SK-N-SH (cell line): ENCODE measurements at places on chromosomes 5 and 9.
A peak's percentile ranks its signal among the peaks of the same experiment; 100 is the strongest.

- no peak for DNase-seq
These were observed 59.0 kb downstream of the UNC13B start for GRCh38 chr9:35220659-35221338.

- DNase-seq, result no peak
These were observed 285.1 kb downstream of the DNAH5 start for GRCh38 chr5:13659391-13659790.

- DNase-seq, result no peak
These were observed 74.4 kb downstream of the TRIO start for GRCh38 chr5:14217587-14217986.

DNA sequence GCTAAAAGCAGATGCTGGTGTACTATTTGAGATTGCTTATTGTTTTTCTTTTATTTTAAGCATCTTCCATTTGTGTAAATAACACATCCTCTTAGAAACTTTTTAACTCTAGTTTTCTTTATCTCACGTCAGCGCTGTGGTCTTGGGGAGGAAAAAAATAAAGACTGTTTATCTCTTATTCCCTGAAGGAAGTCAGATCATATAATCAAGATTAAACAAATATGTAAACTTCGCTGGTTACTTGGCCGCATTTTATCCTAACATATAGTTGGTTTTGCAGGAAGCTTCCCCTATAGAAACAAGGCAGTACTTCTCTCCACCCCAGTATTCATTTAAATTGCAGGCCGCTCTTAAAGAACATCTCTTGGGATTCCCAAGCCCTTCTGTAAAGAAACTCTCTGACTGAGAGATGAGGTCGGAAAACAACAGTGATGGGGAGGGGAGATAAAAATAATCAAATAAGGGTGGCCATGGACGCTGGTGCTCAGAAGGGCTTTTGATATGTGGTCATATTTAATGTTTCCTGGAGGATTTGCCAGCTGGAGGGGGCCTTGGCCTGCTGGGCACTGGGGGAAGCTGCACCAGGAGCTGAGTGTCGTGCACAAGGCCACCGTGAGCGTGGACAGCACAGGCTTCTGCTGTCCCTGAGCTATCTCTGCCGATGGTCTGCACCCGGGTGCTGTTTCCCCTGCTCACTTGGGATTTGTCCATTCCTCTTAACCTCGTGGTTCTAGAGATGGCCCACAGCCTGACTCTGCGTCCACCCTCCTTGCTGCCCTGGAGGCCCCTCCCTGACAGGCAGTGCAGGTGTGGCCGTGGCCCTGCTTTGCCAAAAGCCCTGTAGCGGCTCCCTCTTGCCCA, 23.8 kb downstream of the NEURL1B start:
- DNase-seq, result peak; percentile 86

DNA sequence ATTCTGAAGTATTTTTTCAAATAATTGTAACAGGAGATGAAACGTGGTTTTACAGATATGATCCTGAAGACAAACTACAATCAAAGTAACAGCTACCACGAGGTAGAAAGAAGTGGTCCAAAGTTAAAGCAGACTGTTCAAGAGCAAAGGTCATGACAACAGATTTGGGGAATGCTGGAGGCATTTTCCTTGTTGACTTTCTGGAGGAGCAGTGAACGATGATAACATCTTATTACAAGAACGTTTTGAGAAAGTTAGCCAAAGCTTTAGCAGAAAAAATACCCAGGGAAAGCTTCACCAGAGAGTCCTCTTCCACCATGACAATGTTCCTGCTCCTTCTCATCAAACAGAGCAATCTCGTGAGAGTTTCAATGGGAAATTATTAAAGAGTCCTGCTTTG, 145.4 kb upstream of the NREP start:
- no peak for DNase-seq

DNA sequence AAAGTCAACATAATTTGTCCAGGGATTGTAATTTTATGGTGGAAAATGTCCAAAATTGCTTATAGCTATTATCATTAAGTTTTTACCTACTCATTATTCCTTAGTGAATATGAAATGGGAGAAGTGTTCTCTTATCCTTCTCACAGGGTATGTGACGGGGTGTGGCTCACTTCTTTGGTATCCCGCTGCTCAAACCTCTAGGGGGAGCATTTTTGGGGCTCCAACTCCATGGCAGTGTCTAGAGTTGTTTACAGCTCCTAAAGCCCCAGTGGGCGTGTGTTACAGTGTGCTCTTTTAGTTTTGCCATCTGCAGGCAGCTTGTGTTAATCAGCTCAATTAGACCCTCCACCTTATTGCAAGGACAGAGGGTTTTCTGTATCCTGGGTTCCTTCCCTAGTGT, 89.4 kb downstream of the CDKN2A start:
- no peak for DNase-seq

GRCh38 chr9:76403352-76403751, 9.1 kb upstream of the RFK start:
- peak; percentile 8 for DNase-seq

DNA sequence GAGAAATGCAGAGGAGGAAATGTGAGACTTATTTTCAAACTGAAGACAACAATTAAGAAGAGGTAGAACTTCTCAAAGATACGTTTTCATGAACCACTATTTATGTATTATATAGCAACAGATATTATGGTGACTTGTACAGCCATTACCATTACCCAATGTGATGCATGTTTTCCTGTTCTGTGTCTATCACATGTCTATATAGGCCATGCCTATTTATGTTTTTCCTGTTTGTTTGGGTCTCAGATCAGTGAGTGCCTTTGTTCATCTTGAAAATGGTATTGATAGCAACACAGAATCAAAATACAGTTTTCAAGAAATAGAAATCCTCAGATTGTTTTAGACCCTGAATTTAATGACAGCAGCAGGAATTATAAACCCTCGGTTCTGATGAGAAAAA, 44.0 kb downstream of the DAPK1 start:
- DNase-seq, result no peak

DNA sequence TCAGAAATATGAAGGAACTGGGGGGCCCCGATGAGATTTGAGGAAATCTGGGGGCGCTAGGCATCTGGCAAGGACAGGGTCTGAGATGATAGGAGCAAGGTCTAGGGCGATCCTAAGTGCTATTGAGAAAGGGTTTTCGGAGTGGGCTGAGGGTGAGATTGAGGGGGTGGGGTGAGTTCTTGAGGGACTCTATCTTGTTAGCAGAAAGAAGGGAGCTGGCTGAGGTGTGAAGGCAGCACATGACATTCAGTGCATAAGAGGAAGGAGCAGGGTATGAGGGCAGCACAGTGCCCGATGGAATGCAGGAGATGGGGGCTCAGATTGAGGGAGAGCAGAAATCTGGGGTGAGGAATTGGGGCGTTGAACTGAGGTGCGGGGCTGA, 640 bp downstream of the TRIM32 start:
- DNase-seq, result no peak

DNA sequence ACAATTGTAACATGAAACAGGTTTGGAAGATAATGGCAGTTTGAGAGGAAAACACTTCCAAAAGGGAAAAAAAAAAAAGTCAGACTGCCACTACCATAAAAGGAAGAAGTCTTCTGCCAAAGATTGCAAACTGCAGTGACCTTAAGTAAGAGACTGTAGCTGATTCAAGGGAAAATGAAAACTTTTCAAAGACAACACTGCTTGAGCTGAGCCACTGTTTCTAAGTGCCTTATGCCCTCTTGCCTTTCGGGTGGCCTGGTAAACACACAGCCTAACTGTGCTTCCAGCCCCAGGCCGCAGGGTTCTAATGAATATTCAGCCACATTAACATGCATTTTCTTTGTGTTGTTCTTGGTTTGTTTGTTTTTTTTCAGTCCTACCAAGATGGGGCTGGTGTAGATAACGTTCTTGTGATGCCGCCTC, 354.6 kb downstream of the BNC2 start:
- no peak for DNase-seq

- DNase-seq, result no peak
These were observed 1.5 kb upstream of the PTGES2 start for GRCh38 chr9:128128836-128129590.

GRCh38 chr5:13188371-13188770, 756.1 kb downstream of the DNAH5 start:
- no peak for DNase-seq

DNA sequence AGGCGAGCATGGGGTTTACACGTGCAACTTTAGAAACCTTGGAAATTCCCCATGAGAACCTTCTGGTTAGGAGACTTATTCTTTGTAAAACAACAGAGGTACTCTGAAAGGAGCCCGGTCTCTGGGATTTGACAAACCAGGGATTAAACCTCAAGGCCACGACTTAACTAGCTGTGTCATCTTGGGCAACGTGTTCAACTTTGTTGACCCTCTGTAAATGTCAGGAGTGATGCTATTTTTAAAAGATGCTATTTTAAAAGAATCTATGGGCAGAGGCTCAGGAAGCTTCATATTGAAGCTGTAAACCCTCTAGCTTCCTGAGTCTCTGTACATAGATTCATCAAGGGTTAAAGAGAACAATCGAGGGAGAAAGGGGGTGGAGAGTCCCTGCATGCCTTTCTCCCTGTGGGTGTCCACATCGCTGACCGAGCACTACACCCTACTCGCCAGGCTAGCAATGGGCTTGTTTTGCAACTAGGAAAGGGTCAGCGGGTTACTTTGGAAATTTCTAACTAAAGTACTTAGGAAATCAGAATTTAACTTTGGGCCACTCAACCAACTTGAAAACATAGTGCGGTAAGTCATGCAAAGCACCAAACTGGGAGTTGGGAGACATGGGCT, 2.1 kb downstream of the SLC36A2 start:
- DNase-seq, result no peak

DNA sequence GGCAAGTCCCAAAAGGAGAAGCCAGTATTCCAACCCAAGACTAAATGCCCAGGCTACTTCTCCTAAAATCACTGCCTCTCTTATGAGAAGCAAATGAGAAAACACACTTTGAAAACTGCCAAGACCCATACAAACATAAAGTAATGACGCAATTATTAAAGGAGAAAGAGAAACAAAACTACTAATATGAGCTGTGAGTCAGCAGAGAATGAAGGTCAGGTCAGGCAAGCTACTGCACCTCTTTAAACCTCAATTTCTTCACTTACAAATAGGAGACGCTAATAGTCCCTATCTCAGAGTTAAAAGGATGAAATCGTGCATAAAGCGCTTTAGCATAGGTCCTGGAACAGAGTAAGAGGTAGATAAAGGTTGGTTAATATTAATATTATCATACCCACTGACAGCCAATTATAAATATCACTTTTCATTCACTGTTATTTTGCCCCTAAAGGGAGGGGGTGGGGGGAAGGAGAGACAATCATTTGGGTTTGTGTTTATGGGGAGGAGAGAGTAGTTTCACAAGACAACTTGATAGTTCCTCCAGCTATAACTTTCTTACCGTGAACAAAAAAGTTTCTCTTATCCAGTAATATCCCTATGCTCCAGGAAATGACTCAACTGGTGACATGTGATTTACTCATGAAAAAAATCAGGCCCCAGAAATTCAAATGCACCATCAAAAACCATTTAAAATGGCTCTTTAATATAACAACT, 3.6 kb downstream of the PSMB7 start:
- DNase-seq, result no peak

DNA sequence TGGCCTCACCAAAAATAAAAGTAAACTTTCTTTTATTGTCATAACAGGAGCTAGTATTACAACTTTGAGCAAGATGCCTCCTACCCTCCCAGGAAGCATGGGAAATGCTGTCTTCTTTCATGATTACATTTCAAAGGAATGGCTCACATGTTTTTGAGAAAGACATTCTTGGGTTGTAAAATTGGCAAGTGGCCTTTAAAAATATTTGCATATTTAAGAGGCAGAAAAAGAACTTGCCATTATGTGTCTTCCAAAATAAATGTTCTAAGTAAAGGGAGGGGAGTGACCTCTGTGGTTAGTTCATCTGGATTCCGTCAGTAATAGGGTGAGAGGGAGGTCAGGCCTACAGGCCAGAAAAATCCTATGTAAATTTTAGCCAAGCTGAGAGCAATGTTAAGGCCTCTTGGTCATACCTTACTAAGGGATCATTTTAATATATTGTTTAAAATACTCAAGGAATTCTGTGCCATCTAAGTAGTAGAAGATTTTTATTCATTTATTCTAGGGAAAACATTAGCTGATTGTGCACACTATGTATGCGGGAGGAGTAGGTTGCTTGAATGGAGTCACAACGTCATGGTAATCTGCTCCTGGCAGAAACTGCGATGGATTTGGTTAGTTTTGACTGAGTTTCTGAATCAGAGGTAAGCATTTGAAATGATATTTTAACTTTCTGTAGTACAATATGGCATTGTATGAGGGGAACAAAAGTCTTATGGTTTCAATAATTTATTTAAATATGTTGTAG, 1485.7 kb upstream of the CDH9 start:
- DNase-seq, result no peak

DNA sequence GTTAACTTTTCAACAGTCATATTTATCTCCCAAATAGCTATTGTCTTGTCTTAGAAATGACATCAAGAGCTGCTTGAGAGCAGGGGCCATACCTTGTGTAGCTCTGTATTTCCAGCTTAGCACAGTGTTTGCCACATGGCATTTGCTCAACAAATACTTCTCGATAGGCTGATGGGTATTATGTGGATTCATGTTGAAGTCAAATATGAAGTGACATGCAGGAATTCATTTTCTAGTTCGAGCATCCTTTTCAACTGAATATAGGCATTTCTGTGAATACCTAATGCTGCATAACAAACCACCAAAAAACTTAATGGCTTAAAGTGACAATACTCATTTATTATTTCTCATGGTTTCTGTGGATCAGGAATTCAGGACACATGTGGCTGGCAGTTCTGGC, 125.6 kb downstream of the TLE1 start:
- DNase-seq, result no peak

GRCh38 chr5:50967563-50968355, 301.3 kb downstream of the PARP8 start:
- peak; percentile 62 for DNase-seq

- DNase-seq, result no peak
These were observed 6.2 kb upstream of the SHB start for GRCh38 chr9:38075272-38075671.

DNA sequence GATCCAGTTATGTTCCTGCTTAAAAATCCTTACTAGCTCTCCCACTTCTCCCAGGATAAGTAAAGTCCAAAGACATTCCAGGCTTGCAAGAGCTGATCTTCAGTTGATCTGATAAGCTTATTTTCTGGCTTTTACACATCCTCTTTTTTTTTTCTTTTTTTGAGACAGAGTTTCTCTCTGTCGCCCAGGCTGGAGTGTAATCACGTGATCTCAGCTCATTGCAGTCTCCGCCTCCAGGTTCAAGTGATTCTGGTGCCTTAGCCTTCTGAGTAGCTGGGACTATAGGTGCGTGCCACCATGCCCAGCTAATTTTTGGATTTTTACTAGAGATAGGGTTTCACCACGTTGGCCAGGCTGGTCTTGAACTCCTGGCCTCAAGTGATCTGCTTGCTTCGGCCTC, 37.3 kb upstream of the PTPN3 start:
- DNase-seq, result no peak

- DNase-seq, result no peak
These were observed 22.5 kb downstream of the SEC61B start for GRCh38 chr9:99244344-99245260.
